Calu3 (cell line): ENCODE measurements at places on chromosomes 1 and 21. TPM values are rescaled to one million over a fixed set of nuclear protein-coding genes. Genes with fewer than 3 reads are reported as not detected.

The AGMAT gene
- total RNA-seq = 2.5 and 5.2 TPM in 2 replicates

The ZBTB8A gene
- total RNA-seq = 4.3 and 4.7 TPM in 2 replicates

The OR2L8 gene
- not detected in 2 replicates for total RNA-seq

The ZSWIM5 gene
- total RNA-seq = 0.24 and 0.40 TPM in 2 replicates

The TEKT2 gene
- total RNA-seq = 0.31 TPM in 1 of 2 replicates, not detected in the other

The FCRL4 gene
- total RNA-seq = not detected in 2 replicates

The GREM2 gene
- total RNA-seq = not detected in 2 replicates

The GJA8 gene
- not detected in 2 replicates for total RNA-seq

The PGLYRP3 gene
- total RNA-seq = not detected in 2 replicates

The ASCL5 gene
- total RNA-seq = 0.27 TPM in 1 of 2 replicates, not detected in the other

The TFF2 gene
- total RNA-seq = 0.59 TPM in 1 of 2 replicates, not detected in the other

The PGBD5 gene
- 27.4 and 37.8 TPM in 2 replicates for total RNA-seq

The LRRIQ3 gene
- 0.52 and 0.66 TPM in 2 replicates for total RNA-seq

The SLAMF7 gene
- 2.6 and 8.4 TPM in 2 replicates for total RNA-seq

The ANKRD35 gene
- total RNA-seq = 0.22 TPM in 1 of 2 replicates, not detected in the other

The TEX38 gene
- total RNA-seq = not detected in 2 replicates

The SOX13 gene
- 21.8 and 27.9 TPM in 2 replicates for total RNA-seq

The VHLL gene
- 0.81 and 1.5 TPM in 2 replicates for total RNA-seq

The TRIM17 gene
- total RNA-seq = 2.3 and 3.8 TPM in 2 replicates

The AADACL3 gene
- total RNA-seq = not detected in 2 replicates

The SRSF4 gene
- 64.8 and 65.4 TPM in 2 replicates for total RNA-seq

The SH3D21 gene
- 12.1 and 13.2 TPM in 2 replicates for total RNA-seq

The HSD11B1 gene
- 0.59 TPM in 1 of 2 replicates, not detected in the other for total RNA-seq

The RIPK4 gene
- total RNA-seq = 30.0 and 30.3 TPM in 2 replicates

The SLC66A1 gene
- total RNA-seq = 10.0 and 13.1 TPM in 2 replicates

The SLC5A9 gene
- 0.87 and 1.1 TPM in 2 replicates for total RNA-seq

The RGS13 gene
- not detected in 2 replicates for total RNA-seq

The CLDN17 gene
- not detected in 2 replicates for total RNA-seq

The TSSK3 gene
- total RNA-seq = 1.8 and 5.1 TPM in 2 replicates
